ENCODE measurements at places on chromosomes 4 and X.

GRCh38 chr4:153728151-153728550 is 31.7 kb downstream of the RNF175 start:
- DNase-seq: no peak

DNA sequence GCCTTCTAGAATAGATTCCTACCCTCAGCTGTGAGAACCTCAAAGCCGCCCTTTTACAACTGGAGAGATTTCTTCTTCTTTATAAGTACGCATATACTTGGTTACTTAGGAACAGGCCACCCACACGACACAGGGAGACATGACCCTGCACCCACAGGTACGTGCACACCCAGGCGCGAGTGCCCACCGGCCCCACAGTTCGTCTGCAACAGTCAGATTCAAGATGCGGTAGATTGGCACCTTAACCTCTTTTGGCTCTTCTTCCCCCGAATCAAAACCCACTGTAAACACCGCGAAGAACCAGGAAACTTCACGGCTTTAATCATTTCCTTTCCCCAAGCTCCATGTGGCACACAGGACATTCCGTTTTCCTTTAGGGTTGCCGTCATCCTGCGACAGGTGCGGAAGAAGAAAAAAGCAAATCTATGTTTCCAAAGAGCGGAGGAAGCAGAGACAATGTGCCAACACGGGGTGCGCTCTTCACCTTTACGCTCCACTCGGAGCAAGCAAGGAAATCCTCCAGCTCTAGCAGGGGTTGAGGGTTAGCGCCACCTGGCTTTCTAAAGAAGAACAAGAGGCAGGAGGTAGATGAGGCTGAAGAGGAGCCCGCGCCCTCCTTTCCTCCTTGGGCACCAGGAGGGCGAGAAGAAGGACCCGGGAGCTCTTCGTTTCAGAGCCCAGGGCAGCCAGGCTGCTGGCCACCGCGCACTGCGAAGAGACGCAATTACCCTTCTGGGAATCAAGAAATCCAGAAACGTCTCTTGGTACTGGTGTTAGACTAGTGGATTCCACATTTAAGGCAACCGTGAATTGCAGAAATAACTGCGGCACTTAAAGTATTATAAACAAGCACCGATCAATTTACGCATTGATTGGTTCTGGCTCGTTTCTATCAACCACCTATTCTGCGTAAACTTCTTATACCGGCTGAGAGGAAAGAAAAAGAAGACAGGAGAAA is 35.7 kb downstream of the HAND2 start:
- DNase-seq: peak; percentile 61

DNA sequence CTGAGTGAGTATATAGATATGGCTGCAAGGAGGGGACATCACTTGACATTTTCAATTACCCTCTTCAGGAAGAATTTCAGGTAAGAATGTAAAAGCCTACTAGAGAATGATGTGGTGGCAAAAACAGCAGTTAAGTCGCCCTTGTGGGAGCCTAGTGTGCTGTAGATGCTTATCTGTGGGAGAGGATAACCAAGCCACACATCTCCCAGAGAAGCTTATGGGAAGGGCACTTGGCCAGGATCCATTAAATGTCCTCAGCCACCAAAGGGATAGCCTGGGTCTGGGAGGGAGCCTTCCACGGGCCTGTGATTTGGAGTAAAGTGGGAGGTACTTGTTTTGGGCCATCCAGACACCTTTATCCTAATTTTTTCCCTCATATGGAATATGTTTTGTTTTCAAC is 41.3 kb upstream of the BCLAF3 start:
- DNase-seq: no peak

- peak; percentile 80 for DNase-seq
Measured at GRCh38 chr4:159229164-159229563, 126.3 kb downstream of the RAPGEF2 start.

- peak; percentile 33 for DNase-seq
Measured at GRCh38 chrX:68462653-68463052, 29.4 kb upstream of the OPHN1 start.

- DNase-seq: peak; percentile 100
Measured at GRCh38 chr4:81631958-81632441, 160.3 kb upstream of the RASGEF1B start.

GRCh38 chr4:121192013-121192412 is 27.9 kb upstream of the TNIP3 start:
- DNase-seq: no peak

- peak; percentile 73 for DNase-seq
Measured at GRCh38 chr4:75708218-75708691, 16.1 kb upstream of the USO1 start.

DNA sequence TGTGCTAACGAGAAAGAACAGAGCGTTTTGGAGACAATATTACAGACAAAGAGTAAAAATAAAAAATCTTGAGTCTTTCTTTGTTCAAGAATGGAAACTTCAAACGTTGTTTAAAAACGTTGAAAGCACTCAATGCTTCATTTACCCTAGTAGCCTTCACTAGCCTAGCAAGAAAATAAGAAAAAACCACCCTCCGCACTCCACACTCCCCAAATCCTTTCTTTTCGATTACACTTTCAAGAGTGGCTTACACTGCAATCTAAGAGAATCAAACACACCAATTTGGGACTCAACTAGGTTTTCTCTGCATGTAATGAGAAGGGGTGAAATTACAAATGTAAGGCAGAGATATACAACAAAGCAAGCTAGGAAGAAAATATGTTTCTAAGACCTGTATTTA is 4.7 kb downstream of the TMSB4X start:
- no peak for DNase-seq

DNA sequence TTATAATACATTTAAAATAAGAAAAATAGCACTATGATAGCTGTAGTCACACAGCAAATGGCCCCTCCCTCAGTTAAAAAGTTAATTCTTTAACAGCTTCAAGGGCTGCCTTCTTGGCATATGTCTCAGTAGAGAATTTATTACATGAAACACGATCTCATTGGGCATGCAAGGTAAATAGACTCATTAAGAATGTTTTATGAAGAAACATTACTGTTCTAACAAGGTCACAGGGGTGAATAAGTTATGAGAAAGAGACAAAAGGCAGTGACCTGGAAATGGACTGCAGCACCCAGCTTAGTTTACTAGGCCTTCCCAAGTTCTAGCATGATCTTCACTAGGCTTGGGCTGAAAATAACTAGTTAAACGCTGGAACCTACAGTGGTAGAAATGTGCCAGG is 277.7 kb downstream of the NR3C2 start:
- peak; percentile 68 for DNase-seq

DNA sequence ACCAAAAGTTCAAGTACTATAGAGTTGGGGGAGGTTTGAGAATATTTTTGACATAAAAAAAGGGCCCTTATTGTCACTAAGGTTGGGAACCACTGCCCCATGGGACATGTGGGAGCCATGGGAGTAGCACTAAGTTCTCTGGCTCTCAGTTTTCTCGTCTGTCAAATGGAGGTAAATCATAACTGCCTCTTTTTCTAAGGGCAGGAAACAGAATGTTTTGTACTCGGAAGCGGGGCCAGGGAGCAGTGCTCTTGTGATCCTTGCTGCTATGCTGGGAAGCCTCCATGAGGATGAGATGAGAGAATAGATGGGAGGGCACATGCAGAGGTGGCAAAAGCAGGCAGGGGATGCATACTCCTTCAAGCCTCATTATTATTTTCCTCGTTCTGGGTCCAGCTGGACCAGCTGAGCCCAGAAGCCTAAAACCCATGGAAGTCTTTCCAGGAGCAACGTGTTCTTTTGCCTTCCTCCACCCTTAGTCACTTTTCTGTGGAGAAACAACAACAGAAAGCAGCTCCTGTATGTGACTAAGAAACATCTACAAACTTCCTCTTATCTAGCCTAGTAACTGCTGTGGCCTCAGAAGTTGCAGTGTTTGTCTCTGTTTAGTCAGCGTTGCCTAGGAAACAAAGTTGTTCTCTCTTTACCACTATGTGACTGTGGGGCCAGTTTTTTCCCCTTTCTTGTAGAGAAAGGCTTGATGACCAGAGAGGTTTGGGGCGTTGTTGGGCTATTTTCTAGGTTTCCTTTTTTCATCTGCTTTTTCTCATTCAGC is 64.8 kb downstream of the TSC22D3 start:
- DNase-seq: peak; percentile 98

- DNase-seq: no peak
Measured at GRCh38 chrX:130216320-130216719, 44.6 kb downstream of the RAB33A start.

- DNase-seq: no peak
Measured at GRCh38 chrX:6851140-6851539, 296.4 kb upstream of the STS start.

GRCh38 chr4:1775731-1776500 is 17.2 kb upstream of the FGFR3 start:
- peak; percentile 32 for DNase-seq

DNA sequence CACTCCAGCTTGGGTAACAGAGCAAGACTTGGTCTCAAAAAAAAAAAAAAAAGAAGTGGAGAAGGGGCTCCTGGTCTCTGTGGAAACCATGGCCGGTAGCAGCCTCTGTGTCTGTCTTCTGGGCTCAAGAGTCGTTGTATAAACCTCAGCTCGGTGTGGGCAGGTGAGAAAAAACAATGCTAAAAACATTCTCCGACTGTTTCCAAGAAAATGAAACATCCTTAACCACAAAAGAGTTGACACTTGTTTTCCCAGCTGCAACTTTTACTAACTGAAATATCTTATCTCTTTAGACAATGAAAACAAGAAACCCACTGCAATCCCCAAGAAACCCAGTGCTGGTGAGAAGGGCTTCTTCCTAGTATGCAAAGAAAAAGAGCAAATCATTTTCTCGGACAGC is 26.2 kb downstream of the CD99 start:
- no peak for DNase-seq

- no peak for DNase-seq
Measured at GRCh38 chr4:107625391-107625902, 94.6 kb downstream of the PAPSS1 start.

GRCh38 chr4:85762529-85762871 is 287.6 kb downstream of the ARHGAP24 start:
- peak; percentile 86 for DNase-seq

DNA sequence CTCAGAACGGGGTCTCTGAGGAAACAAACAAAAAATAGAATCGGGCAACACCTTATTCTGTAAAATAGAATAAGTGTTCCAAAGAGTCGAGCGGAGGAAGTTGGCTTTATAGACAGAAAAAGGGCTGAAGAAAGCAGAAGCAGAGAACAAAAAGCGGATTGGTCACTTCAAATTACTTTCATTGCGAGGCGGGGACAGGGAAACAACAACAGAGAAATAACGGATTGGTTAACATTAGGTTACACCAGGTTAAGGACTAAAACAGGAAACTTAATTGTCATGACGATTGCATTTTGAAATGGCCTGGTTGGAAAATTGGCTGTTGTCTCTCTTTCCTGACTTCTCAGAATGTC is 433 bp upstream of the COQ2 start:
- DNase-seq: peak; percentile 79

- DNase-seq: no peak
Measured at GRCh38 chr4:93841803-93842345, 13.3 kb downstream of the ATOH1 start.

DNA sequence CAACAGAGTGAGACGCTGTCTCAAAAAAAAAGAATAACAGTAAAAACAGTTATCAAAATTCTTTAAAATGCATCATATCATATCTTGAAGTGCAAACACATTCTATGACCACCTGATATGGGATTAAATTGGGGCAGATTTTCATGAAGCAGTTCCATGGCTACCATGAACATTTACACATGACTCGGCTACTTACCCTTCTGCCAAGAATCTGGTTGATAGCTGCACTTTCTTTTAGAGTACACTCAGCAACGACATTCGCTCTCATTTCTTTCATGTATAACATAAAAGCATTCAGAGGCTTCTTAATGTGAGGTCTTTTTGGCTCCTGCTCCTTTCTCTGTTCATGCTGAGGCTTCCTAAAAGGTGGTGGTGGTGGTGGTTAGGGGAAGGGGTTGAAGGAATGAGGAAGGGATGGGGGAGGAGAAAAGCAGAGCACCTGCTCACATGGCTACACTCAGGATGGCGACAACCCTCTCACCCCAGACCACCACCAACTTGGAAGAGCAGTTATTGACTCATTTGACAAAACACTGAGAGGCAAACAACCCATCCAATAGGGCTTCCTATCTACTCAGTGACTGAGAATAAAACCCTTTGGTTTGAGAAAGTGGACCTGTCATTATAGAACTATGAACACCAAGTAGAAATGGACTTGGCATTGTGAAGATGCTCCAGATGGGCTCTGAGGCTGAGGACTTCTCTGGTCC is 88.5 kb downstream of the HADH start:
- DNase-seq: no peak

DNA sequence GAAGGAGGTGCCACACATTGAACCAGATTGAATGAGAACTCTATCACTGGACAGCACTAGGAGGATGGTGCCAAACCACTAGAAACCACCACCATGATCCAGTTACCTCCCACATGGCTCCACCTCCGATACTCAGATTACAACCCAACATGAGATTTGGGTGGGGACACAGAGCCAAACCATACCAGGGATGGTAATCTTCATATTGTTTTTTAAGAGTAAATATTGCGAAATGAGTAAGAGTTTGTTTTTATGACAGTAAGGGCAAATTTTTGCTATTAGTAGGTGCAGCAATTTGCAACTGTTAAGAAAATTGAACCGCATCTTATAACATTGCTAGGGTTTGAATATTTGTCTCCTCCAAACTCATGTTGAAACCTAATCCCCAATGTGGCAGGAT is 891.5 kb downstream of the NLGN4X start:
- no peak for DNase-seq

DNA sequence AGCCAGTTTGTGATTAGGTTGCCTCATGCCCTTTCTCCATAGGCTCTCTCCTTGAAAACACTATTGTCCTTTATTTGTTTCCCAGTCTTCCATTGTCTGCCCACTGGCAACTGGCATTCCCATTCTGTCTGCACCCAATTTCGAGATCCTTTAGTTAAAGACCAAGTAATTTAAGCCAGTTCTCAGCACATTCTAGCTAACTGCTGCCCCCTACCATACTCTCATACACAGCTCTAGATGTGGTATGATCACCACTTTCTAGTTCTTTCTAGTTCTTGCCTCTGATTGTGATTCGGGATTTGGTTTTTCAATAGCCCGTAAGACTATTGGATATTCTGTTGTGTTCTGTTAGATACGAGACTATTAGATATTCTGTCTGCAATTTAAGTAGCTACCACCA is 135.8 kb upstream of the TRPC5 start:
- DNase-seq: no peak

DNA sequence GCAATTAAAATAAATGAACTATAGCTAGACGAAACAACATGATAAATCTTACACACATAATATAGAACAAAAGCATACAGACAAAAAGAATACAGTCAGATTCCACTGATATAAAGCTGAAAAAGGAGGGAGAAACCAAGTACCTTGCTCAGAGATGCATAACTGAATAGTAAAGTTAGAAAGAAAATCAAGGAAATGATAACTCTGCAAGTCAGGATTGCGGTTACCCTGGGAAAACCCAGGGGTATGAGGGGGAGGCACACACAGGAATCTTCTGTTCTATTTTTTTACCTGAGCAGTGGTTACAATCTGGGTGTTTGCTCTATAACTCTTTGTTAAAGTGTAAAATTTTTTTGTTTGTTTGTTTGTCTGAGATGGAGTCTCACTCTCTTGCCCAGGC is 209.1 kb downstream of the CBR4 start:
- peak; percentile 33 for DNase-seq

DNA sequence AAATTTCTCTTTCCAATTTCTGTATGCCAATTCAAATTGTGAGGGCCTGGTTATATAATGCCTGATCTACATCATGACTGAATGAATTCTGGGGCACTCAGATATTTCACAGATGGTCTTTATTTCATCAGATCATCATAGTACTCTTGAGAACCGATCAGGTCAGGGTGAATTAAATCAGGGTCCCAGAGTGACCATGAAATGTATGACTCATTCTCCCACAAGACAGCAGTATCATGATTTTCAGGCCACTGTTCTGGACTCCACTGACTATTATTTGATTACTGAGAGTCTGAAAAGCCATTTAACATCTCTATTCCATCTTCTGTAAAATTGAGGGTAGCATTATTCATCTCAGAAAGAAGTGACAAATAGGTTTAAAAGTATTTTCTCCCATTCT is 471.5 kb downstream of the ADGRL3 start:
- no peak for DNase-seq

Measured in renal cortical epithelial cell (primary cell).